ENCODE measurements at places on chromosomes 1 and 21.
A peak's percentile ranks its signal among the peaks of the same experiment; 100 is the strongest.

DNA sequence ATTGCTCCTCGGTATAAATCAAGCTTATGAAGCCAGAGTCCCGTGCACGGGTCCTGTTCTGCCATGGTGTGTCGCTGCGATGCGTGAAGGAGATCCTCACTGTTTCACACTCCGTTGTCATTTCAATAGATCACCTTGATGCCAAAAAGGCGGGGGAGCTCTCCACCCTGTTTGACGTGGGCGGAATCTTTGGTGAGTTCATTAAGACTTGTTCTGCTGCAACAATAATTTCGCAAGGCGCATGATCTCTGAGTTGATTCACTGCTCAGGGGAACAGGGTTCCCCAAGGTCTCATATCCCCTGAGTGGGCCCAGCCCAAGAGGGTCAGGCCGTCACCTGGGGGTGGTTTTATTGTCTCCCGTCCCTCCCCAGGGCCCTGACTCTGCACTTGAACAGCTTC, 50.0 kb downstream of the SLC37A1 start:
- no peak for DNase-seq

- DNase-seq, result no peak
These were observed 71.4 kb downstream of the CC2D1B start for GRCh38 chr1:52294580-52294979.

DNA sequence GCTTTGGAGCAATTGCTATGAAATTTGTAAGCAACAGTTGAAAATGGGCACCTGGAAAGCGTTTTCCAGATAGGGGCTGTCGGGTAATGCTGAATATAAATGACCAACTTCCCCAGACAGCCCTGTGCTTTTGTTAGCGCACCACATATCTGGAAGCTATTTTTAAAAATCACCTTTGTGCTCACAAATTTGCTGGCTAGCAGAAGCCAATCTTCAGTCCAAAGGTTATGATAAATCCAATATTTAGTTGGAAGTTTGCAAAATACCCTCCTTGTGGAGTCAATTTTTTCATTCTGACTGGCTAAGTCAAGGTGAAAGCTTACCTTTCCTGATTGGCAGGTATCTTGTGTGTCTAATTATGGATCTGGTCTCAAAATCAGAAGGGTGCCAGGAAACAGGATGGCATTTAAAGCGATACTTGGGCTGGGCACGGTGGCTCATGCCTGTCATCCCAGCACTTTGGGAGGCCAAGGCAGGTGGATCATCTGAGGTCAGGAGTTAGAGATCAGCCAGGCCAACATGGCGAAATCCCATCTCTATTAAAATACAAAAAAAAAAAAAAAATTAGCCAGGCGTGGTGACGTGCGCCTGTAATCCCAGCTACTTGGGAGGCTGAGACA, 124.1 kb upstream of the AJAP1 start:
- no peak for DNase-seq

GRCh38 chr1:190474650-190475211, 2.9 kb downstream of the BRINP3 start:
- DNase-seq, result no peak

DNA sequence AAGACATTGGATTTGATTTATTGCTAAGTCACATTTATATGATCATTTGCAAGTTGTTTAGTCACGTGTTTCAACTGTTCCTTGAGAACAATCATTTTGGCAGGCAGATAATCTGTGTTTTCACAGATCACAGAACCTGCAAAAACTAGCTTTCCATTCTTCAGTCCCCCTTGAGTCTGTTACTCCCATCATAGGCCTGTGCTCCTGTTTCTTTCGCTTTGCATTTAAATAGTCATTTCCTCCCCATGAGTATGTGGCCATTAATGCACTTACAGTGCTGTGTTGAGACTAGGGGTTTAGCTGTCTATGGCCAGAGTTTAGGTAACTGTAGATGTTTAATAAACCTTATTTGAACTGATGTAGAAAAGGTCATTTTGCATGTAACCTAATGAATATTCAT, 214.5 kb downstream of the PATJ start:
- no peak for DNase-seq

GRCh38 chr1:211229365-211229759, 29.8 kb upstream of the RCOR3 start:
- no peak for DNase-seq

- DNase-seq, result peak; percentile 46
These were observed 37.2 kb downstream of the PTPN14 start for GRCh38 chr1:214514032-214514818.

GRCh38 chr1:223771469-223771813, 59.1 kb downstream of the CAPN2 start:
- no peak for DNase-seq

- DNase-seq, result no peak
These were observed 139.1 kb upstream of the ETV3 start for GRCh38 chr1:157277281-157277680.

GRCh38 chr1:226953175-226953800, 13.2 kb downstream of the COQ8A start:
- no peak for DNase-seq

GRCh38 chr1:161200992-161201835, 953 bp upstream of the NDUFS2 start:
- no peak for DNase-seq

DNA sequence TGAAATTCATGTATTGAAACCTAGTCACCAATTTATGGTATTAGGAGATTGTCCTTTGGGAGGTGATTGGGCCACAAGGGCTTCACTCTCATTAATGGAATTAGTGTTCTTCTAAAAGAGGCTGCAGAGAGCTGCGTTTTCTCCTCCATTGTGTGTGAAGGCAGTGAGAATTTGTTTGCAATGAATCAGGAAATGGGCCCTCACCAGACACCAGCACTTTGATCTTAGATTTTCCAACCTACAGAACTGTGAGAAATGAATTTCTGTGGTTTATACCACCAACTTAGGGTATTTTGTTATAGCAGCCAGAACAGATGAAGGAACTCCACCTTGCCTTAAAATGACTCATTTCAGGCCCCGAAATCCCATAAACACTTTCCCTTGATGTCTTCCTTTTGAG, 544.2 kb downstream of the RWDD3 start:
- DNase-seq, result no peak

GRCh38 chr21:33403128-33403785, at the start of gene IFNGR2:
TSS of gene IFNGR2 (plus strand) at chr21:33403413. CDS start at chr21:33403544, 131 bp downstream.
- DNase-seq, result no peak

GRCh38 chr1:99786751-99787501, 20.5 kb upstream of the FRRS1 start:
- no peak for DNase-seq

- no peak for DNase-seq
These were observed 19.2 kb upstream of the RC3H1 start for GRCh38 chr1:174041369-174041768.

GRCh38 chr1:110040548-110040947, 6.1 kb downstream of the STRIP1 start:
- no peak for DNase-seq

- no peak for DNase-seq
These were observed 1.5 kb downstream of the ATP1A1 start for GRCh38 chr1:116374353-116375147.

DNA sequence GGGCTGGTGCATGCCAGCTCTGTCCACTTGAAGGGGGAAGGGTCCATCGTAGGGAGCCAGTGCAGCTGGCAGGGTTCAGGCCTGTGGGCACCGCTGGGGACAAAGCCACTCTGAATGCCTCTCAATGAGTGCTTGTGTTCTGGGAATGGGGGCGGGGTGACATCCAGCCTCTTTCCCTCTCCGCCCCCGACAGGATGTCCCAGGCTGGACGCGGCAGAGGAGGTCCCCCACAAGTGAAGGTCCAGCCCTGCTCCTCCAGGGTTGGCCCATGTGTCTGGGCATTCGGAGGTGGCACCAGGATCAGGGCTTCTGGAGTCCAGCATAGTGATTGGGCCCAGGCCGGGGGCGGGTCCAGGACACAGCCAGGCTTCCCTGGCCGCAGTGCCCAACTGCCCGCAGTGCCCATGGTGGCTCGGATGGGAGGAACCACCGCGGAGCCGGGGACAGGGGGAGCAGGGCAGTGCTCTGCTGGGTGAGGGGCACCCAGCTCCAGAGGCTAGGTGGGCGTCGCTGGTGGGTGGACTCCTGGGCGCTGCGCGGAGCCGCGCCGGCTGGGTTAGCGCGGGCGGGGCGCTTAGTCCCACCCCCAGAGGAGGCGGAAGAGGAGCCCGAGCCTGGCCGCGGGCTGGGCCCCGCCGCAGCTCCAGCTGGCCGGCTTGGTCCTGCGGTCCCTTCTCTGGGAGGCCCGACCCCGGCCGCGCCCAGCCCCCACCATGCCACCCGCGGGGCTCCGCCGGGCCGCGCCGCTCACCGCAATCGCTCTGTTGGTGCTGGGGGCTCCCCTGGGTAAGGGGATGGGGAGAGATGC, at the start of gene SHISA4:
SHISA4 (plus strand) TSS at position 617 of the 808 bp plus-strand sequence; CDS start at position 714, 97 bp downstream.
- DNase-seq, result no peak

- no peak for DNase-seq
These were observed 104.8 kb upstream of the WNT4 start for GRCh38 chr1:22247527-22248245.

GRCh38 chr1:54051933-54052430, 1.0 kb downstream of the TMEM59 start:
- no peak for DNase-seq

DNA sequence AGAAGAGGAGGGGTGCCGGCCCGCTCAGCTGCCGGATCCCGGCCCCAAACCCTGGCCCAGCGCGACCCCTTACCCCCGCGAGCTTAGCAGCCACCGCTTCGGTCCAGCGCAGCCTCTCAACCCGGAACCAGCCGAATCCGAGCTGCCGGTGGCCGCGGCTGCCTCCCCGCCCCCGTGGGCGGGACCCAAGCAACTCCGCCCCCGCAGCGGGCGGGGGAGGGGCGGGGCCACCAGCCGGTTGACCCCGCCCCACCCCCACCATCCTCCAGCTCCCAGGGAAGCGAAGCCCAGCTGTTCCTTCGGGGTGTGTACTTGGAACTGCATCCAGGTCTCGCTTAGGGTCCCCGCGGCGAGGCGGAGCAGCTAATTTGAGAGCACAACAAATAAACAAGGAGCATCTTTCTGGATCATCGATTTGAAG, at the start of gene TRIM62:
TRIM62 (minus strand) TSS at position 123 of the 421 bp plus-strand sequence. CDS start 611 bp downstream, outside the sequence.
- peak; percentile 68 for DNase-seq

DNA sequence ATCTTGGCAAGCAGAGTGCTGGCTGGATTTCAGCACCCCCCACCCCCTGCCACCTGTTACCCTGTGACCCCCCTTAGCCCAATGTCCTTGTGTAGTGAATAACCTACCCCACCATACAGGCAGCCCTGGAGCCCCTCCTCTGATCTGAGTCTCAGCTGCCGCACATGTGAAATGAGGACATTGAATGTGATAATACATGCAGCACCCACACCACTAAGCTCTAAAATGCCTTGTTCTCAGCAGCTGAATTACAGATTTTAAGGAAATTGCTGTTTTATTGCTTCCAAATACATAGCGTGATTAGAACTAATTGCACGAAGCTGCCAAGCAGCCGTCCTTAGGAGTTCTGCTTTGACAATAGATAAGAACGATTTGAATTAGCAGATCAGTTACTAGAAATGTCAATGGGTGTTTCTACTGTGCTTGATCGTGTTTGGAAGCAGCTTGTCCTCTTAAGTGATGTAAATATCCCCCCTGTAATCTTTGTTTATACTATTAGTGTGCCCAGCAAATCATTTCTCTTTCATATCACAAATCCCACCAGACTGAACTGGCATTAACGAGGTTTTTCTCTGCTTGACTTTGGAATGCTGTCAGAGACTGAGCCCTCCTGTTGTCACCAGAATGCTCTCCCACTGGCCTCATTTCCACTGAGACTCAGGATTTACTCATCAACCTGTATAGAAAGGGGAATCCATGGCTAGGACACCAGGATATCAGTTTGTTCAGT, 4.9 kb downstream of the SLAMF8 start:
- DNase-seq, result no peak

- no peak for DNase-seq
These were observed 9.9 kb upstream of the ETV3 start for GRCh38 chr1:157147906-157148700.

DNA sequence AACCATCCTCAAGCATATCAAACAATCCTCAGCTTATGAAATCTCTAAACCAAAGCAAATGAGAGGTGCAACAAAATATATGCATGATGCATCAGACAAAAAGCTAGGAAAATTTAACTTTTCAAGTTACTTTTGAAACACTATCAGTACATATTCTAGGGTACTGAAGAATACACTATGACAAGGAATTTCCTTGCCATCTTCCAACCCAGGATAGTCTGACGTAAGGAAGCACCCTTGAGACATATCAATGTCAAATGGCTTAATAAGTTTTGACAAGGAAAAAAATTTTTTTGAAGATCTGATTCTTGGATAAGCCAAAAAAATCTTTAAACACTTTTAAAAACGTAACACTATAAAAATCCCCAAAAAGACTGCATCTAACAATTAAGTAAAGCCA, 64.9 kb downstream of the KIFAP3 start:
- no peak for DNase-seq

DNA sequence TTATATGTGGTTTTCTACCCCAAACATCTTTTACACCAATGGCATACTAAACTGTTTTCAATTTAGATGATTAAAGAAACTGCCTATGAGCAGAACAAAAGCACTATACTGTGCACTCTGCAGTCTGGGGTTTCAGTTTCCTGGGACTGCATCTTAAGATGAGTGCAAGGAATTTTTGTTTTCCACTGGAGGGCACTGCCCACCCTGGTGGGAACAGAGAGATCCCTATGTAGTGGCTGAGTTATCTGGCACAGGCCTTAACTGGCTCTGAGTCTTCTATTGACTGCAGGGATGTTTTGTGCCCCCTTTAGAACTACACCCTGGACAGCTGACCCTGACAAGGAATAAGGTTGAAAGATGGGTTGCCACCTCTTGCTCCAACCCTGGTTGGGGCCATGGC, 12.0 kb downstream of the PROK1 start:
- no peak for DNase-seq

GRCh38 chr1:40575336-40575735, 43.9 kb downstream of the ZNF684 start:
- no peak for DNase-seq

GRCh38 chr1:103309786-103310185, 201.5 kb upstream of the COL11A1 start:
- no peak for DNase-seq

GRCh38 chr1:58231204-58231603, 315.3 kb downstream of the OMA1 start:
- DNase-seq, result no peak

GRCh38 chr1:9441451-9442133, 97.7 kb upstream of the SLC25A33 start:
- no peak for DNase-seq

DNA sequence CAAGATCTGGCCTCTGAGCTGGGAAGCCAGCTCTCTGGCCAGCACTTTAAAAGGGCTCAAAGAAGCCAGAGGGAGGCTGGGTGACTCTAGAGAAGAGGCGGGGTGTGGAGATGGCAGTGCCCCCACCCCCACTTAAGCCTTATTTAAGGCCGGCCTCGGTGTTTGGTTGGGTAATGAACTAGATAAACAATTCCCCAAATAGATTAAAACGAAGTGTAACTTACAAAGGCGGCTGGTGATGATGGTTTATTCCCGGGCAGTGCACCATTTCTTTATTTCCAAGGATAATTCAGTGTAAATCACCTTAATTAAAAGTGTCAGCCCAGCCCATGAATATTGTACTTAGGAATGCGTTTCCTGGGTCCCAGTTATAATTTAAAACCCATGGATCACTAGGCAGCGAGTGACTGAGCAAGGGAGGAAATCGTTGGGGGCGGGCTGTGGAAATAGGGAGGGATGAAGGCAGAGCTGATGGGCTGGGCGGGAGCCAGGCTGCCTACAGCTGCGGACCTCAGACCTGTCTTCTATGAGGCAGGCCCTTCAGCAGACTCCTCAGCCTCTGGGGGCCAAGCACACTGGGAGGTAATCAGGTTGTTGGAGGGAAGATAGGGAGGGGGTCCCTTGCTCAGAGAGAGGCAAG, 54.9 kb downstream of the TMEM53 start:
- no peak for DNase-seq
